ENCODE measurements at places on chromosomes 2 and 18. TPM values are rescaled to one million over a fixed set of nuclear protein-coding genes. Genes with fewer than 3 reads are reported as not detected.

Gene MTCL1
- total RNA-seq = 1.1 TPM

Gene NCKAP5
- total RNA-seq = not detected

Gene SDC1
- total RNA-seq = 0.19 TPM

Gene NEB
- 0.10 TPM for total RNA-seq

Gene DNER
- not detected for total RNA-seq

Gene MARCHF4
- total RNA-seq = not detected

Gene GPR35
- total RNA-seq = 12.6 TPM

Gene NR4A2
- total RNA-seq = 34.7 TPM

Gene TMEM178A
- total RNA-seq = not detected

Gene MOGAT1
- total RNA-seq = not detected

Gene ADAM23
- 0.57 TPM for total RNA-seq

Gene SLC11A1
- 0.15 TPM for total RNA-seq

Gene DSG4
- not detected for total RNA-seq

Gene RNASEH1
- total RNA-seq = 41.4 TPM

Gene MLPH
- not detected for total RNA-seq

Gene CCDC74A
- 5.7 TPM for total RNA-seq

Gene TEX44
- total RNA-seq = not detected

Gene YWHAQ
- 477 TPM for total RNA-seq

Gene OTOS
- not detected for total RNA-seq

Gene NGEF
- 0.13 TPM for total RNA-seq

Gene NDUFAF7
- 20.7 TPM for total RNA-seq

Gene MROH2A
- not detected for total RNA-seq

Gene PDCD1
- total RNA-seq = 52.0 TPM

Gene PTGR3
- total RNA-seq = 23.0 TPM

Gene GKN2
- not detected for total RNA-seq

Gene PCARE
- not detected for total RNA-seq

Gene GAREM1
- total RNA-seq = 0.04 TPM

Gene CYS1
- total RNA-seq = not detected

Gene CCNT2
- 31.8 TPM for total RNA-seq

Gene RAPGEF4
- total RNA-seq = not detected

Gene CYB5A
- 70.5 TPM for total RNA-seq

Gene FKBP1B
- 3.2 TPM for total RNA-seq

Gene RIOK3
- total RNA-seq = 60.0 TPM

Gene IMMT
- total RNA-seq = 153 TPM

Gene RAX
- total RNA-seq = not detected

Gene LYG1
- total RNA-seq = 0.86 TPM

Gene CHPF
- total RNA-seq = 36.4 TPM

Gene MGAT4A
- total RNA-seq = 48.7 TPM

Gene KCNG3
- 0.13 TPM for total RNA-seq

Gene TMEM198
- 7.1 TPM for total RNA-seq

Gene CFC1
- not detected for total RNA-seq
